Kidney tubule cell (primary cell): ENCODE measurements at places on chromosomes 16 and 17.

- DNase-seq: no peak
Observed at GRCh38 chr16:67701420-67701819, 17.7 kb downstream of the GFOD2 start.

GRCh38 chr17:76022973-76023899 is 3.9 kb downstream of the EVPL start:
- no peak for DNase-seq

GRCh38 chr17:17060001-17060922 is 18.0 kb downstream of the MPRIP start:
- no peak for DNase-seq

DNA sequence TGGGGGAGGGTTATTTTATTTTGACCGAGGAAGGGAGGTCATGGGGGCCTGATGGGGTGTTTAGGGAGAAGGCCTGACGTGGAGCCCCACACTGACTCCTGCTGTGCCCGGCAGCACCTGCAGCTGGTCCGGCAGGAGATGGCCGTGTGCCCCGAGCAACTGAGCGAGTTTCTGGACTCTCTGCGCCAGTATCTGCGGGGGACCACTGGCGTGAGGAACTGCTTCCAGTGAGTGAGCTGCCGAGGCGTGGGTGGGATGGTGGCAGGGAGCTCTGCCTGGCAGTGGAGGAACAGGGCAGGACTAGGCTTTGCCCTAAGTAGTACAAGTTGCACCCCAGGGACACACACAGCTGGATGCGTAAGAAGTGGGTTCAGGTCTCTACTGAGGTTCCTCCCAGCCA is 30.0 kb downstream of the NECAB2 start:
- no peak for DNase-seq

GRCh38 chr17:42536372-42537155 is 523 bp downstream of the NAGLU start:
- DNase-seq: peak; percentile 86

GRCh38 chr17:77741109-77741508 is 217.4 kb upstream of the TNRC6C start:
- no peak for DNase-seq

- no peak for DNase-seq
Observed at GRCh38 chr17:14866266-14866665, 398.9 kb downstream of the PMP22 start.

- no peak for DNase-seq
Observed at GRCh38 chr17:61133853-61134252, 265.8 kb upstream of the TBX2 start.

GRCh38 chr17:82623707-82624106 is 24.5 kb downstream of the WDR45B start:
- DNase-seq: no peak

GRCh38 chr16:79283578-79283977 is 317.0 kb downstream of the MAF start:
- no peak for DNase-seq
